Fibroblast of skin of right biceps (primary cell): ENCODE measurements at places on chromosomes 16 and 17.

- no peak for DNase-seq
Observed at GRCh38 chr17:76397184-76397583, 12.8 kb downstream of the SPHK1 start.

- DNase-seq: peak; percentile 71
Observed at GRCh38 chr17:40313668-40314583, 4.9 kb downstream of the RARA start.

- no peak for DNase-seq
Observed at GRCh38 chr17:17769869-17770631, 66.7 kb downstream of the SREBF1 start.

DNA sequence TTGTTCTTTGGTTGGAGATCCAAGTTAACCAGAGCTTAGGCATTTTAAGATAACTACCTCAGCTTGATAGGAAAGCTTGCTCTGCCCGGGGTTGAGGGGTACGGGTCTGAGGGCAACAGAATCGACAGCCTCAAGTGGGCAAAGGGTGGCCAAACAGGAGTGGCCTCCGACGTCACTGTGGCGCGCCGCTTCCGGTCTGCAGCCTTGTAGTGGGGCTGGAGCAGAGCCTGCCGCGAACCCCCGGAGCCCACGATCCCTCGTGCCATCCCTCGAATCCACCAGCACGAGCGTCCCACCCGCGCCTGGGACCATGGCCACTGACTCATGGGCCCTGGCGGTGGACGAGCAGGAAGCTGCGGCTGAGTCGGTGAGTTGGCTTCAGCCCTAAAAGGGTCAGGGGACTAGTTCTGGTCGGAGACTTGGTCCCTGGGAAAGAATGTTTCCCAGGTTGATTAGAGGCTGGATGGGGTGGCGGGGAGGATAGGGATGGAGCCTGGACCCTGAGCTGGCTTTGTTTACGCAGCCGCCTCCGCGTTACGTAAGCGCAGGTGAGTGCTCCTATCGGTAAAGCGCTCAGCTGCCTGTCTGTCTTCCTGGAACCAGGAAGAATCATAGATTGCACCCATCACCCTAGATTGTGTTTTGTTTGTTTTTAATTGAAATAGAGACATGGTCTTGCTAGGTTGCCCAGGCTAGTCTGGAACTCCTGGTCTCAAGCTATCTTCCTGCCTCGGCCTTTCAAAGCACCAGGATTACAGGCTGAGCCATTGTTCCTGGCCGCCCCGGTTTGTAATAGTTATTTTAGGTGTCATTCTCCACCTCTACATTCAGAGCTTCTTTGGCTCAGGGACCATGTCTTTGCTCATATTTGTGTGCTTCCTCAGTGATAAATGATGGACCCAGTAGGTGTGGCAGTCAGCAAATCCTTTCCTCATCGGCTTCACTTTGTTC lies at the start of gene DDX19B:
DDX19B (plus strand) TSS at position 199 of the 951 bp plus-strand sequence; CDS start at position 311, 112 bp downstream.
- DNase-seq: peak; percentile 67

- no peak for DNase-seq
Observed at GRCh38 chr17:74119965-74120364, 83.5 kb upstream of the RPL38 start.

- no peak for DNase-seq
Observed at GRCh38 chr17:7222972-7223292, 3.2 kb downstream of the ACADVL start.

GRCh38 chr17:68835071-68835470 lies 120.1 kb downstream of the ABCA8 start:
- no peak for DNase-seq

DNA sequence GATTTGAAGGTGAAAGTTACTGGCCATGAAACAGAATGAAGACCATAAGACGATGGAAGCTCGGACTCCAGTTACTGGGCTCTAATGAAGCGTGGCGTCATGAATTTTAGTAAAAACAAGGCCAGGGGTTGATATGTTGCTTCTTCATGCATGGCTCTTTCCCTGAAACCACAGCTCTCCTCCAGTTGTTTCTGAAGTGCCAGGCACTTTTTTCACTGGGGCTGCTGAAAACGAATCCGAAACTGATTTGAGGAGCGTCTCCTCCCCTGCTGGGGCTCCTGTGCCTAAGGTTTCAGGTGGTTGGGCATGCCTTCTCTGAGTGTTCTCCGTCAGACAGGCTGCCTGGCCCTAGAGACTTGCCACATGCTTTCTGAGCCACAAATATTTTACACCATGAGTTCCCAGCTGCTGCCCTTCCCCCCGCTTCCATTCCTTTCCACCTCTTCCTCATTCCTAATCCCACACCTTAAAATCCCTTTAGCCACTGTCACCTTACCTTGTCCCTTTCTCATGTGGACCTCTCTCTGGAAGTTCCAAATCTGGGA lies 3.7 kb upstream of the MYL4 start:
- DNase-seq: peak; percentile 90

- DNase-seq: no peak
Observed at GRCh38 chr17:81193470-81194224, 27.6 kb upstream of the AATK start.

DNA sequence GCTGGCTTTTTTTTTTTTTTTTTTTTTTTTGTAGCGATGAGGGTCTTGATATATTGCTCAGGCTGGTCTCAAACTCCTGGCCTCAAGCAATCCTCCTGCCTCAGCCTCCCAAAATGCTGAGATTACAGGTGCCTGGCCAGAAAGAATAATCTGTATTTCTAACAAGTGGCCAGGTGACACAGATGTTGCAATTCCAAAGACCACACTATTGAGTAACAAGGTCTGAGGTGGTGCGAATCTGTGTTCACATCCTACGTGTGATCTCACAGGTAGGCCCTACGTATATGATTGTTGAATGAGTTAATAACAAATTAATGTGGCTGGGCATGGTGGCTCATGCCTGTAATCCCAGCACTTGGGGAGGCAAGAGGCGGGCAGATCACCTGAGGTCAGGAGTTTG lies 33.3 kb downstream of the OTOA start:
- no peak for DNase-seq

- no peak for DNase-seq
Observed at GRCh38 chr16:31334934-31335333, 20.0 kb upstream of the ITGAX start.

GRCh38 chr17:68482576-68483041 lies 25.3 kb upstream of the WIPI1 start:
- no peak for DNase-seq

DNA sequence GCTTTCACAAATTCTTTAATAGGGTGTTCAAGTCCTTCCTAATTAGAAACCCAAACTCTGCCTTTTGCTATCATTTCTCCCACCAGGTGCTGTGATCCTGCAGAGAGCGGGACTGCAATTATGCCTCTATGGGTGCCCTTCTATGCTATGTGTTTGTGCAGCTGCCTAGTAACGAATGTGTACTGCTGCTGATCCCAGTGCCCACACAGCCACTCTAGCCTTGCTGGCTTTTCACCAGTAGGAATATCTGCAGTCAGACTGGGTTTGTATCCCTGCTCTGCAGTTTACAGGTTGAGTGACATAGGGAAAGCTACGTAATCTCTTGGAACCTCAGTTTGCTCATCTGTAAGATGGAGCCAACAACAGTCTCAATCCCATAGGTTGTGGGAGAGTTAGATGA lies 179.6 kb upstream of the IRX3 start:
- no peak for DNase-seq

DNA sequence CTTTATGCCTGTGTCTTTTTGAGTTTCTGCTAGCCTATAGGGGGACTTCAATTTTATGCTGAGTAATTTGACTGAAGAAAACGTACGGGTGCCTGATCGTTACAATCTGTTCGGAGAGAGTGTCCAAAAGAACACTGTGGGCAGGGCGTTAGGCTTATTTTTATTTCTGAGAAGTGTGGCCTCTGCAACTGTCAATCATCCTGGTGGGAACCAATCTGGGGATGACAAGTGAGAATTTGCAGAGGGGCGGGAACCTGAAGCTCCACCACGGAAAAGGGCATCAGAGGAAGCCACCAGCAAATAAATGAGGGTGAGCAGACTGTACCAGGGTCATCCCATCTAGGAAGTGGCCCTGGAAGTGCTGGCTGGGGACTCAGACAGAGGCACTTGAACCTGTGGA lies 12.0 kb upstream of the CDYL2 start:
- no peak for DNase-seq

DNA sequence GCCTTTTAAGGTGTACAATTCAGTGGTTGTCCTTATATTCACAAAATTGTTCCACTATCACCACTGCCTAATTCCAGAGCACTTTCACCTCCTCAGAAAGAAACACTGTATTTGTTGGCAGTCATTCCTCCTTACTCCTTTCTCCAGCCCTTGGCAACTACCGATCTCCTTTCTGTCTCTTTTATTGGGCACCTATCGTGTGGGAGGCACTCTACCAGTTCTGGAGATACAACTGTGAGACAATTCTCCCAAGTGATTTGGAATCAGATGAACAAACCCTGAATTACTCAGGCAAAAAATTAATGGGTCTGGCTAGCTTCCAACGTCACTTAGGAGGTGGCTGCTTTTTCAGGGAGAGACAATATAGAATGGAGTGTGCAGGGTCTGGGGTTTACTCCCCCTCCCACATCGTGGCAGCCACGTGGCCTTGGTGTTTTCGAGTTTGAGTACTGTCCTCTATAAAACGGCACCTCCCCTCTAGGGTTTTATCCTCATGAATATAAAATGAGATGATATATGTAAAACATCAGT lies 63.9 kb downstream of the SHISA9 start:
- no peak for DNase-seq

DNA sequence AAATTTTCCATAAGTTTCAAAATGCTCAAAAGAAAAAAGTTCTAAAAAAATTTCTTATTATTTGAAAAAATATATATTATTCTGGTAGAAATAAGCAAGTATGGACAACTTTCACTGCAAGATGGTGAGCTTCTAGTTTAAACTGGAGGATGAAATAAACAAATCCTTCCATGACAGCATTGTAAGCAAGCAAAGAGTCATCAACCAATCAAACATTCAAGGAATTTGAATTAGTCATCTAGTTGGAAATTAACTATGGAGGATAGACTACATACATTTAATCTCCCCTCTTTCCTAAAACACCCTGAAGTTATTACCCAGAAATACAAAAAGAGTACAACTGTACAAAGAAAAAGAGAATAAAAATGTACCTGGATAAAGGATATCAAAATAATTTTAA lies 51.0 kb upstream of the IRX5 start:
- peak; percentile 45 for DNase-seq

- DNase-seq: peak; percentile 53
Observed at GRCh38 chr17:7136266-7136877, 21.8 kb upstream of the ASGR2 start.

DNA sequence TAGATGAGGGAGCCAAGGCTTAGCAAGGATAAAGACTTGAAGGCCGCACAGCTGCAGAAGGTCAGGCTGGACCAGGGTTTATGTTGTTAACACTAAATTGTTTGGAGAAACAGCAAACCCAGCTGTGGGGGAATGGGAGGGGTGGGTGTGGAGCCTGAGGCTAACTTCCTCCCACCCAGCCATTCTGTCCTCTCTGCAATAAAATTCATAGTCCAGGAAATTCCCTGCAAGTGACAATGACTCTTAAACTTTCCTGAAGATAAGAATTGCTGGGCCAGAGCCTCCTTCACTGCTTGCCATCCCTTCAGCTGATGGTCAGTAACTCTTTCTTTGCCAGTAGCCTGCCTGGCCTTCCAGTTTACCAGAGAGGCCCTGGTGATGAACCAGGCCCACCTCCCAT lies 19.4 kb upstream of the ATP5MC1 start:
- DNase-seq: no peak

DNA sequence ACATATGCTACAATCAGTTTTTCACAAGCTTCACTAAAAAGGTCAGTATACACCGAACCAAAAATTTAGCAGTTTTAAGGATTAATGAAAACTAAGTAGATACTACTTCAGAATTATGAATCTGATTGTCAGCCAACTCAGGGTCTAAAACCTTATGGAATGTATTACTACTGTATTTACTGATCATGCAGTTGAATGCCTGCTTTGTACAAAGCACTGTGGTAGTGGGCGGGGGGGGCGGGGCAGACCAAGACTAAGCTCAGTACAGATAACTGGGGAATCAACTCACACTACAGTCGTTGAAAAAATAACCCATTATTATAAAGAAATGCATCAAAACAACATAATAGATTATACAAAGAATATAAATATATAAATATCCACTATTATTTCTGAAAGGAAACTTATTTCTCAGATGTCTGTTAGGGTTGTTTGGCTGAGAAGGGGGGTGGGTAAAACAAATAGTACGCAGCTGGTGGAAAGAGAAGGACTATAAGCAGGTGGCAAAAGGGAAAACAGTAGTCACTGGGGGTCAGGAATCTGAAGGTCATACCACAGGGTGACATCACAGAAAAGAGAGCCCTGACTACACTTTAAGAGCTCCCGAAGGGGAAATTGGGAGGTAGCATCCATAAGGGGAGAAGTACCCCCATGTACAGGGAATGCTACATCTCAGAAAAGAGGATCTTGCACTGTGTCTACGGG lies 109.4 kb upstream of the AXIN2 start:
- DNase-seq: no peak

DNA sequence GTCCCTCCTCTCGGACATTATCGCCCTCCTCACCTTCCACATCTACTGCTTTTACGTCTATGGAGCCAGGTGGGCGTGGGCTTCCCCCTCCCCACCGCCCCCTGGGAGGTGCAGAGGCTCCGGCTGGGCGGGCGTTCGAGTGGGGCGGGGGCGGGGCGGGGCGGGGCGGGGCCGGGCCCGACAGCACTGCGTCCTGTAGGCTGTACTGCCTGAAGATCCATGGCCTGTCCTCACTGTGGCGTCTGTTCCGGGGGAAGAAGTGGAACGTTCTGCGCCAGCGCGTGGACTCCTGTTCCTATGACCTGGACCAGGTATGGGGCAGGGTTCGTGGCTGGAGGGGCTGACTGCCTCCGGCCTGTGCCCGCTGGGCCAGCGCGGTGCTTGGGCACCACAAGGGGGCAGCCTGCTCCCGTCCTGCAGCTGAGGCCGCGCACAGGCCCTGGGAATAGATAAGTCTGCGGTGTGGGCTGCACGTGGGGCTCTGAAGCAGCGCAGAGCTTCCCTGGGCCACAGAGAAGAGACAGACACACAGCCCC lies 9.2 kb downstream of the PIGQ start:
- peak; percentile 70 for DNase-seq

DNA sequence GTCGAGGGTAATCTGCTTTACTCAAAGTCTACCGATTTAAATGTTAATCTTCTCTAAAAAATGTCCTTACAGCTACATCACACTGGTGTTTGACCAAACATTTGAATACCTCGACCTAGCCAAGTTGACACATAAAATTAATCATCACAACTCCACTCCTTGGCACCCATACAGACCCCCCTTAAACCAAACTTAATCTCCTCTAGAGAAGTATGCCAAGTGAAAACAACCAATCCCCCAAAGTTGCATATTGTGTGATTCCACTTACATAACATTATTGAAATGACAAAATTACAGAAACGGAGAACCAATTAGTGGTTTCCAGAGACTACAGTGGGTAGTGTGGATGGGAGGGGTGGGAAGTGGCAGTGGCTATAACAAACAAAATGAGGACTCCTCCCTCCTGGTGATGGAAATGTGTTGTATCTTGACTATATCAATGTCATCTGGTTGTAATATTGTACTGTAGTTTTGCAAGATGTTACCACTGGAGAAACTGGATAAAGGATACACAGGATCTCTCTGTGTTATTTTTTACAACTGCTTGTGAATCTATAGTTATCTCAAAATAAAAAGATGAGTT lies 39.4 kb downstream of the CAPNS2 start:
- peak; percentile 40 for DNase-seq
